GM06990 (cell line): ENCODE measurements at places on chromosomes 3 and 15.
A peak's percentile ranks its signal among the peaks of the same experiment; 100 is the strongest.

DNA sequence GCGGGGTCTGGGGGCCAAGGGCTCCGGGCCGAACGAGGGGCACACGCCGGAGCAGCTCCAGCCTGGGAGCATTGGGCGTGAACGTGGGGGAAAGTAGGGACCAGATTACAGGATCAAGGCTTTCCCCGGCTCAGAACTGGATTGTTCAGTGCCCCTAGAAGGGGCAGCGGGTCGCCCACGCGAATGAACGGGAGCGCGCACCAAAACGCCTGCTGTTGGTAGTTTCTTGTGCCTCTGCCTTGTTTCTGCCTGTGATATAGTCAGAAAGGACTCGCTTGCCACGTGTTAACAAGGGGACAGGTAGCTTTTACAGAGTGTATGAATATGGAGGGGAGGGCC lies 1.1 kb downstream of the CASR start:
- DNase-seq = peak; percentile 1

GRCh38 chr15:46518381-46518780 lies 883.6 kb downstream of the SQOR start:
- DNase-seq = no peak

DNA sequence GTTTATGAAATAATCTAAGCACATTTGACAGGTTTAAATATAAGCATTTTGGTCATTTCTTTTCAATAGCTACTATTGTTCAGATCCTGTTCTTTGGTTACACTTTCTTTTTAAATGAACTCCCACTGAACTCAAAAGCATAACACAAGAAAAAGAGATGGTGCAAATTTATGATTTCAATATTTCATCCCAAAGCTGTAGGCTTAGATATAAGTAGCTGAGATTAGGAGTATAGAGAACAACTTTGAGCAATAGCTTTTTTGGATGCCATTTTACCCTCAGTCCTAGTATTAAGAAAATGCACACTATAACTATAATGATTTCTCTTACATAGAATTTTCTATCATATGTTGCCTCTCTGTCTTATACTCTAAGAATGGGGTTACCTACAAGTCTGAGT lies 213.8 kb downstream of the ATP8B4 start:
- no peak for DNase-seq

GRCh38 chr3:188303286-188303799 lies 149.4 kb downstream of the LPP start:
- DNase-seq = no peak

DNA sequence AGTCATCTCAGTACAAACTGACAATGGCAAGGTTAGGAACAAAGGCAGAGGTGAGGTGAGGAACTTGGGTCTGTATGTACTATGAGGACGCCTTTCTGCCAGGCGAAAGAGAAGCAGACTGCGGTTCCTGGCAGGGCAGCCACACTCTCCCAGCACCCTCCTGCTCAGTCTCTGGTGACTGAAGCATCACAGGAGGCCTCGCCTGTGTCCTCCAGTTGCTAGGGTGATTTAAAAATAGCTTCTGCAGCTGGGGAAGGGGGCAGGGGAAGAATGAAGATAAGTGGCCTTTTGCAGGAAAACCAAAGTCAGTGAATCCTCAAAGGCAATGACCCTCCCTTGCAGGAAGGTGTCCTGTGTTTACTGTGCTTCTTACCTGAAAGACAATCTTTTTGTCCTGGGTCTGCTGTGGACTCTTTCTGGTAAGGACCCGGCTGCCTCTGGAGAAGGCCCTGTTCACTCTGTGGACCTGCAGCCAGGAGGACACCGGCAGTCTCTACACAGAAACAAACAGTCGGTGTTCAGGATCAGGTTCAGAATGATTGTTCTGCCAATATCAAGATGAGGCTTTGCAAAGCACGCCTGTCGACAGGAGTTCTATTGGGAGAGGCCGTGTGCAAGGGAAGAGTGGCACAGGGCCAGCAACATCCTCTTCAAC lies 65.7 kb upstream of the DGKG start:
- peak; percentile 4 for DNase-seq
